ENCODE measurements at places on chromosomes 1 and 21. TPM values are rescaled to one million over a fixed set of nuclear protein-coding genes. Genes with fewer than 3 reads are reported as not detected.

DNA sequence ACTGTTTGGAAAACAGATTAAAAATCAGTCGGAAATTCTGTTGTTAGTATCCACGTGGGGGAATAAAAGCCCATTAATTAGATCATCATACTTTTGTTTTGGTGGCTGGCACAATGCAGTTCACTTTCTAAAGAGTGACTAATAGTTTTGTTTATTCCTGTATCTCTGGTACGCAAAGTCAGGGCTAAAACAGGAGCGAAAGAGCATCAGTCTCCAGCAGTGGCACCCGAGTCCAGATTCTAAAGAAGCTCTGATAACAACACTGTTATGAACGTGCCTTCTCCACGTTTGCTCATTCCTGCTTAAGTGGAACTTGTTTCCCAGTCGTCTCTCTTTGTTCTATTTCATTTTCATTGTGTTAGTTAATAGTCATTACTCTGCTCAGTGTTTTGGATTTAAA is 69.6 kb downstream of the HSPA13 start:
- no peak for DNase-seq

DNA sequence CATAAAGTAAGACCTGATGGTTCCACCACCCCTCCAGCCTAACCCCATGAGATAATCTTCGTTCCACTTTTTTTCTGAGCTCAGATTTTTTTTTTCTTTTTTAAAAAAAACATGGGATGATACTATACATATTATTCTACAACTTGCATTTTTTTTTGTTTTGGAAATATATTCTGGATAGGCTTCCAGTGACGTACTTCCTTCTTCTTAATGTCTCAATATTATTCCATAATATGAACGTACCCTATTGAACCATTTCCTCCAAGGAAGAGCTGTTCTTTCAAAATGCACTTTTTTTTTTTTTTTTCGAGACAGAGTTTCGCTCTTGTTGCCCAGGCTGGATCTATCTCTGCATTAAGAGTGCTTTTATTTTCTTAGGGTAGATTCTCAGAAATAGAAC is 1.5 kb downstream of the EDEM3 start:
- DNase-seq, result no peak

DNA sequence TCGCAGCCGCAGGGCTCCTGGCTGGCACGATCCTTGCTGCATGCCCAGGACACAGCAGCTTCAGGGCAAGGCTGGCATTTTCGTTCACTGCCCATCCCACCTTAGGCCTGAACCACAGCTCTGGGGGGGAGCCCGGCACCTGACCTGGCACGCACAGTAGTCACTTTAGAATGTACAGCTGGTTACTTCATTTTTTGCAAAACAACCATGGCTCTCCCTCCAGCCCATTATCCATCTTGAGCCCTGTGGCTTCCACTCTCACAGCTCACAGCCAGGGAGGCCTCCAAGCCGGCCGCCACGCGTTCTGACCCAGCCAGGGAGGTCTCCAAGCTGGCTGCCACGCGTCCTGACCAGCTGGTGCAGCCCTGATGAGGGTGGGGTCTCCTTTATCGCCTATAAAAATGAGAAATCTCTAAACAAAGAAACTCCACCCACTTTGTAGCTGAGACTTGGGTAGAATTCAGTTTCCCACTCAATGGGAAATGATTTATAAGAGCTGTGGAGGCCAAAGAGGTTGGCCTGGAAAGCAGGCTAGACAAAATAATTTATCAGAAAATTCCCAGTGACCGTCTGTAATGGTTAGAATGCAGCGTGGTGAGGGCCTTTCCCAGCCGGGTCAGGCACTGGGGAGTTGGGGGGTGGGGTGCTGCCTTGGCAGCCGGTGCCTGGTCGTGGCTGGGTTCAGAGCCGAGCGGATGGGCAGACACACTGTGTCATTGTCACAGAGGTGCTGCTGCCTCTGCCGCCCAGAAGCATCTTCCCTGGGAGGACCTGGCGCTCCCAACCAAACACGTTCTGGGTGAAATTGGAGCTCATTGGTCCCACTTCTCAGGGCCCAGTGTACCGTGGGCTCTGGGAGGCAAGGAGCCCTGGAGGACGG is 54.6 kb upstream of the ACTRT2 start:
- peak; percentile 60 for DNase-seq

DNA sequence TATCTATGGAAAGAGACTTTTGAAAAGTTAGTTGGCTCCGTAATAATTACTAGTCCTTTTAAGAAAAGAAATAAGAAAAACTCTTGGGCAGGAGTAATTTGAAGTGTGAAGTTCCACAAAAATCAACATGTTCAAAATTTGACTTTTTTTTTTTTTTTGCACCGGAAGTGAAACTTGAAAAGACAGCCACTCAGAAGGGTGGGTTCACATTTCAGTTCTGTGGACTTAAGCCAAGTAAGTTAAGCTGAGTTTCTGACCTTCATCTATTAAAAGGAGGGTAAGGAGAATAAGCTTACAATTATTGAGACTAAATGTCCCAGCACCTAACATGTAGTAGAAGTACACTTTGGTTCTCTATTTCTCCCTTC is 11.0 kb downstream of the RO60 start:
- DNase-seq, result no peak

- no peak for DNase-seq
Observed at GRCh38 chr1:184556665-184557064, 169.8 kb downstream of the C1orf21 start.

- no peak for DNase-seq
Observed at GRCh38 chr1:193435781-193436180, 249.4 kb upstream of the B3GALT2 start.

DNA sequence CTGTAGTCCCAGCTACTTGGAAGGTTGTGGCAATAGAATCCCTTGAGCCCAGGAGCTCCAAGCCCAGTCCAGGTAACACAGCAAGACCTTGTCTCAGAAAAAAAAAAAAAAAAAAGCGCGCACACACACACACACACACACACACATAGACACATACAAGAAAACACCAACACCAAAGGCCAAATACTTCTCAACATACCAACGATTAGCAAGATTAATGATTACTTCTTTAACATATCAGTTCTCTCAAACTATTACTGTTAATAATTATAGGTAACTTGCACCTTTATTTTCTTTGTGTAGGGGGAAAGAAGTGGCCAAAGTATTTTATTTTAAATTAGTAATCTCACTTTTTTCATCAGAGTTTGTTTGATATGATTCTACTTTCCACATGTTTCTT is 289.5 kb upstream of the ADGRL2 start:
- no peak for DNase-seq

GRCh38 chr1:82879701-82880305 is 1079.1 kb downstream of the ADGRL2 start:
- DNase-seq, result no peak

- no peak for DNase-seq
Observed at GRCh38 chr1:59278780-59279354, 18.0 kb upstream of the FGGY start.

GRCh38 chr1:93694819-93695218 is 13.2 kb upstream of the BCAR3 start:
- DNase-seq, result no peak

DNA sequence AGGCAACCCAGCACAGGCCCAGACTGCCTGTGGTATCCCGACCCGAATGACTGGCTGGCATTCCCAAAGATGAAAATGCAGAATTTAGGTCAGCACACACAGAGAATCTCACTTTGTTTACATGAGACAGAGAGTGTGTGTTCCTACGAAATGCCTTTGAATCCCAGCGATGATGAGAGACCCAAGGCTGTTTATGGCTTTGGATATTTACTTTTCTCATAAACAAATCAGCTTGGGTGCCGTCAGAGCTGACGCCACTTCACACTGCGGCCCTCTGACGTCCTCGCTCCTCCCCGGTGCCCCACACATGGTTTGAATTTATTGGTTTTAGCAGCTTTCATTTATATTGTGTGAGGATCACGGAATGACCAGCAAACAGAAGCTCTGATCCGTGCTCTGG is 18.7 kb downstream of the TRABD2B start:
- no peak for DNase-seq

GRCh38 chr21:44846485-44847260 is 26.8 kb downstream of the PTTG1IP start:
- peak; percentile 60 for DNase-seq

DNA sequence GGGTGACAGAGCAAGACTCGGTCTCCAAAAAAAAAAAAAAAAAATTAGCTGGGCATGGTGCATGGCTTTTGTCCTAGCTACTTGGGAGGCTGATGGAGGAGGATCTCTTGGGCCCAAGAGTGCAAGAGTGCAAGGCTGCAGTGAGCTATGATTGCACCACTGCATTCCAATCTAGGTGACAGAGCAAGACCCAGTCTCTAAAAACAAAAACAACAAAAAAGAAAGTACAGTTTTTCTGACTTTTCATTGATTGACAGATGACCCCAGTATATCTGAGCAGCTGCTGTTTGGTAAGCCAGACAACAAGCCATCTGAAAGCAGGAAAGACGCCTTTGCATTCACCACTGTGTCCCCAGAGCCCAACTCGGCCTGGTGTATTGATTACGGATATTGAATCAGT is 10.9 kb upstream of the DPT start:
- no peak for DNase-seq

DNA sequence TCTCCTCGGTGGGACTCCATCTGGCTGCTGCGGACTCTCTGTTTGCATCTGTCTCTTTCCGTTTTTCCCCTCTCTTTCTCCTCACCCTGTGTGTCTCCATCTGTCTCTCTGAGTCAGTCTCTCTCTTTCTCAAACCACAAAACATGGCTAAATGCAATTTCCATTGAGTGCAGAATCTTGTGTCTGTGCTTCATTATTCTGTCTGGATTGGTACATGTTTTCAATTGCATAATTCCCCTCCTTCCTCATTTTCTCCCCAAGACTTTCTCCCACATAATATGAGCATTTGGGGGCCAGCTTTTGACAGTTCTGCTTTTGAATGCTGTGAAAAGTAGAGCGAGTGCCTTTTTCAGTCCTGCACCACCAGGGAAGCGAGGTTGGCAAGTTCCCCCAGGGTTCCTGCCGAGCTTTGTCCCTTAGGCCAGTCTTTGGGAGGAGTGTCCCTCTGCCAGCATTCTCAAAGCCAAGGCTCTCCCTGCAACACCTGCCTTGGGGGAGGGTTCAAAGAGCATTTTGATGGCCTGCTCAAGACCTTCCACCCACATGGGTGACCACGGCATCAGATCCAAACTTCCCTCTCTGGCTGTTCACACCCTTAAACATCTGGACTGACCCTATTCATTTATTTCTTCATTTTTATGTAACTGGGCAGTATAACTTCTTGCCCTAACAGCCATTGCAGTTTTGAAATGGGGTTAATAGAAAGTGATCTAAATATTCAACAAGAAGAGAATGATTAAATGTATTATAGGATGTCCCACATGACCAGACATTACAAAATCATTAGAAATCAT is 32.8 kb upstream of the SCMH1 start:
- no peak for DNase-seq

ARHGEF10L gene
- total RNA-seq, result 25.7 TPM

DIP2A gene
- 26.1 TPM for total RNA-seq

PLA2G4A gene
- 1.2 TPM for total RNA-seq

CCDC185 gene
- total RNA-seq, result not detected

PKLR gene
- total RNA-seq, result not detected

GJA5 gene
- 1.6 TPM for total RNA-seq

ANGPTL7 gene
- total RNA-seq, result 0.41 TPM

KPRP gene
- total RNA-seq, result not detected

RNF223 gene
- not detected for total RNA-seq

CACNA1E gene
- 64.4 TPM for total RNA-seq

Measured in frontal cortex (tissue), 4 donors.